ENCODE measurements at places on chromosomes 1 and 21.

DNA sequence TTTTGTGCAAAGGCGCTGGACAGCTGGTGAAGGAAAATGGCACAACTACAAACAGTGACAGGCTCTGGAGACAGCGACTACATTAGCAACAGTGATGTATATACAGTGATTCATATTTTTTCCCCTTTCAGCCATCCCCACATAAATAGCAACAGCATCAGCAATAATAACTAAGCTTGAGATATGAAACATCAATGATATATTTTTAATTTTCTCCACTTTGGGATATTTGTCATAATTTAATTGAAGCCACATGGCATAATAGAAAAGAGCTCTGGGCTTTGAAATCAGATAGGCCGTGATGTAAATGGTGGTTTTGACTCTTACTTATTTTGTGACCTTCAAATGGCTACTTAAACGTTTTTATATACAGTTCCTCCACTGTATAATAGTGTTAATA lies 764.3 kb upstream of the PRMT6 start:
- DNase-seq = no peak

DNA sequence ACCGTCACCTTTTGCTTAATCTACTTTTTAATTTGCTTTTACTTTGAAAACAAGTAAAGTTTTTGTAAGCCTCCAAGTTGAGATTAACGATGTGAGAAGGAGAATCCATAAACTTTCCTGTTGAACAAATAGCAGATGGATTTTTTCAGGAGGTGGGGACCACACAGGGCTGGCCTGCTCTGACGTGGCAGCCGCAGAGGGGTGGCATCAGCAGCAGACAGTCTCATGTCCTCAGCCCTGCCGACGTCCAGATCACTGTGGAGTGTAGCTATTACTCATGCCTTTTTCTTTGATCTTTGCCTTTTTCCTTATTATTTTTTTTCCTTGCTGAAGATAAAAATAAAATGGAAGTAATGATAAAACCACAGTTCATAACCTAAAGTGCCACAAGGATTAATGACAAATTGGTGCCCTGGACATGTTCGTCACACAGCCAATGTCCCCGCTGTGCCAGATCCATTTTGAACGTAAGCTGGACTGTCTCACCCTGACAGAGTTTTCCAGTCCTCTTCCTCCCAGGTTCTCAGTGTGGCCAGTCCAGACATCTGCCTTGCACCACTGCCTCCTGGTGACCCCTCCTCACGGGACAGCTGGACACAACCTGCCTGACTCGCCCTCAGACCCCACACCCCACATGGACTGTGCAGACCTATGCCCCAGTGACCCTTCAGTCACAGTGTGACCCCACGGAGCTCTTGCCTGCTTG lies 15.4 kb upstream of the ZBTB21 start:
- no peak for DNase-seq

GRCh38 chr1:53145942-53146708 lies 3.7 kb upstream of the SLC1A7 start:
- DNase-seq = no peak

GRCh38 chr1:209191262-209191634 lies 392.3 kb upstream of the CAMK1G start:
- DNase-seq = no peak

- no peak for DNase-seq
Observed at GRCh38 chr1:155004352-155005075, 1.9 kb downstream of the ZBTB7B start.

- no peak for DNase-seq
Observed at GRCh38 chr1:40909281-40909680, 47.1 kb upstream of the CITED4 start.

DNA sequence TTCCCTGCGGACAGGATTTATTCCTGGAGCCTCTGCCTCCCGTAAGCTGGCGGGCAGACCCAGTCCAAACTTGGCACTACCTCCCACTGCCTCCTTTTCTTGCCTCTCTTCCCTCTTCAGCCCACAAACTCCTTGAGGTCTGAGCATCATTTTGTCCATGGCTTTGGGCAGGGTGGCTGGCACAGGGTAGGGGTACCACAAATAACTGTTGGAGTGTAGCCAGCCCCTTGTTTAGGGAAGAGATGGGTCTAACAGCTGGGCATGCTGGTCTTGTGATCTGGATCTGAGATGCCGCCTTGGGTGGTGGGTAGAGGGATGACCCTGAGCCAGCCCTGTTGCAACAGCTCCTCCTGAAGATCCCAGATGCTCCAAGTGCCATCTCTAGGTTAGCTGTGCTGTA lies 71.4 kb upstream of the CLDN14 start:
- DNase-seq = no peak

GRCh38 chr1:47325528-47325927 lies 8.1 kb upstream of the CMPK1 start:
- no peak for DNase-seq

Data from GM20000 (cell line).